ENCODE measurements at places on chromosomes 6 and 20.

DNA sequence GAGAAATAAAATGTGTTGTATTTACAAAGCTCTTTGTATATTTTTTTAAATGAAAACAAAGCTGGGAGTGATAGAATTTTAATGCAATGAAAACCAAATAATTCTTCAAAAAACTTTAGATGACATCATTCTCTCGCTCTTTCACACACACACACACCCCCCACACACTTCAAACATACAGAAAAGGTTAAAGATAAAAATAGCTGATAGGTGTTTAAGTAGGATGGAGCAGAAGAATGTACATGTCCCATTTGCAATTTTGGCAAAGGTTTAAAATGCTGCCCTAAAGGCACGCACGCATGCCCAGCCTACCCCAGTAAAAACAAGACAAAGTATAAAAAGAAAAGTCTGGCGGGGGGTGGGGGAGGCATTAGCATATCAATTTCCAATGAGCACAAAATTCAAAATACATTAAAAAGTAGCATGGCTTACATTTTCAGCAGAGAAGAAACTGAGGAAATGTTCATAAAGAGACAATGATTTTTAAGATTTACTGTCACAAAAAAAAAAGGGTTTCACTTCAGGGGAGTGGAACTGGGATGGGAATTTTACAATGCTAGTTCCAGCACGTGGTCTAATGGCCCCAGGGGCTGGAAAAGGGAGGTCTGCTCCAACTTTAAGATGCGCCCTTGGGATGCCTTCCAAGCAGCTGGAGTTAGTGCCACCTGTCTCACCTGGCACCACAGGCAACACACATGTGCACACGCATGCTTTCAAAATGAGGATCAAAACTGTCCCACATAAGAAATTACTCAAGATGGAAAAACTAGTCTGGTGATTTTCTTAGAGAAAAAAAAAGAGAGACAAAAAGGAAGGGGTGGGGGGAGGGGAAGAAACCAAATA lies 55.1 kb upstream of the NFATC2 start:
- DNase-seq: no peak

DNA sequence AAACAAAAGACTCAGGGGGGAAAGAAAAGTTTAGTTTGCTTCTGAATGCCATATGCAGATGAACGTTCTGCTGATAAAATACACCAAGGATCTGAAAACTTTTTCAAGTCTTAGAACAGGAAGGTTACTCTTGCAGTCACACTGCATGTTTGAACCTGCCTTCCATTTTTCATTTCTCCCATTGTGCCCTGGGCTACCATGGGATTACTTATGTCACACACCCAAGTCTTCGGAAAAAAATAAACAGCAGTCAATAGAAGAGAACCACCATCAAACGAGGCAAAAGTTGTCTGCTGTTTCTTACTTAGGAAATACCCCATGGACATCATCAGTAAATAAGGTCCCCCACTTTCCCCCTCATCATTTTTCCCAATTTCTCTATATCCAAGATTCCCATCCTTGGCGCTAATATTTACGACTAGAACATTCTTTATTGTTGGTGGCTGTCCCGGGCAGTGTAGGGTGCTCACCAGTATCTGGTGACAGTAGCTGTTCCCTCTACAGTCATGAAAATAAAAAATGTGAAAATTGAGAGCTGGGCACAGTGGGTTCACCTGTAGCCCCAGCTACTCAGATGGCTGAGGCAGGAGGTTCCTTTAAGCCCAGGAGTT lies 202.5 kb downstream of the BCAS1 start:
- no peak for DNase-seq

- DNase-seq: no peak
Measured at GRCh38 chr20:63873477-63873971, 8.5 kb downstream of the TPD52L2 start.

- no peak for DNase-seq
Measured at GRCh38 chr6:145561095-145562072, 173.9 kb downstream of the EPM2A start.

DNA sequence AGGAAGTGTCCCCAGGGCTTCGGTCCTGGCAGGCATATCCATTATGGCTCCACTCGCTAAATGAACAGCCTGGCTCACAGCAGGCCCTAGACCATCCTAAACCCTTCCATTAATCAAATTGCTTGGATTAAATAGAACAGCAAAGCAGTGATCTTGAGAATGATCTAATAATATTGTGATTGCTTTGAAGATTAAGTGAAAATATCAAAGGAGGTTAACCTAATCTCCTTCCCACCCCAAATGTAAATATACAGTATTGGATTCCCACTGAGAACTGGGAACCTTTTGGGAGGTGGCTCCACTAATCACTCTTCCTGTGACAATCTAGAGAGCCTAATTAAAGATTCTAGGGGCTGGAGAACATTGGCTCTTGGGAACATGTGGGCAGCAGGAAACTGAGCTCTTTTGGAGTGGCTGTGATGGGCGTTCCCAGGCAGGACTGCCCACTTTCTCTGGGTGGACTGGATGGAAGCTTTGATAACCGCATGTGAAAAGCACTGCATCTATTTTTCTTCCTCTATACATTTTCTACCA lies 68.3 kb upstream of the FRMD1 start:
- no peak for DNase-seq

DNA sequence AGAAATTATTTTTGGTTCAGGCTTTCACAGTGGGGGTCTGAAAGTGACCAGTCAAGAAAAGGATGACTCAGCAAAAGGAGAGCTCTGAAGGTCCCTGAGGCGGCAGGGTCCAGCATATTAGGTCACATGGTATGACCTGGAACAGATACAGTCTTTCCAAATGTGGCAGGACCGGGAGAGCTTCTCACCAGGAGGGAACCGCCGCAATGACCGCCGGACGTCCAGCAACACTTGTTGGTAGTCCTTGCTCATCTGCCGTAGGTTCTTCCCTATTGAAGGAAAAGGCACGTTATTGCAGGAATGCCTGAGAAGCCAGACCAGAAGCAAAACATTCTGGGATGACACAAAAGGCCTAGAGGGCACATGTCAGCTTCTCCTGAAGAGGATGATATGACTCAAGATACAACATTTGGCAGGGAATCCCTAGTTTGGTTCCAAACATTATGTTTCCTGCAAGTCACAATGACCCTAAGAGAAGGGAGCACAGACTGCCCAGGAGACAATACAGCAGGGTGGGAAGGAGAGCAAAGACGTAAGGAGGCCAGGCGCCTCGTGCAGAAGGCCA lies 17.4 kb downstream of the TBC1D20 start:
- no peak for DNase-seq

GRCh38 chr6:38495518-38495917 lies 144.2 kb downstream of the BTBD9 start:
- no peak for DNase-seq

- DNase-seq: no peak
Measured at GRCh38 chr6:165321150-165321549, 11.7 kb upstream of the C6orf118 start.

GRCh38 chr20:16212790-16213189 lies 360.5 kb downstream of the KIF16B start:
- no peak for DNase-seq

GRCh38 chr6:16511040-16511660 lies 250.1 kb downstream of the ATXN1 start:
- no peak for DNase-seq

GRCh38 chr6:17207281-17207680 lies 73.9 kb upstream of the RBM24 start:
- DNase-seq: no peak

DNA sequence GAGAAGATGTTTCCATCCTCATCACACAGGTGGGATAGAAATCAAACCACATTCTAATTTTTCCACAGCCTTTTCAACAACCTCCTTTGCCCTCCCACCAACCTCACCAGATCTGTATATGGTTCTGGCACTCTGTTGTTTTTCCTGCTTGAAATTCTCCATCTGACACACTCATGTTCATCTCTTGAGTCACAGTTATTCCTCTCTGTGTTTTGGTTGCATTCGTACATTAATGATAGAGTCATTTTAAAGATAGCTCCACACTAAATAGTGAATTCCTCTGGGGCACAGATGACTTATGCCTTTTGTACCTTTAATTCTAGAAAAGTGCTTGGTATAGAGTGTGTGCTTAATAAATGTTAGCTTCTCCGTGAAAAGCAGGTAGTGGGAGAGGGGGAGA lies 1.4 kb upstream of the GCLC start:
- no peak for DNase-seq

- no peak for DNase-seq
Measured at GRCh38 chr6:125154761-125155135, 1.2 kb downstream of the TPD52L1 start.

- DNase-seq: no peak
Measured at GRCh38 chr6:17480476-17480875, 87.1 kb downstream of the CAP2 start.

DNA sequence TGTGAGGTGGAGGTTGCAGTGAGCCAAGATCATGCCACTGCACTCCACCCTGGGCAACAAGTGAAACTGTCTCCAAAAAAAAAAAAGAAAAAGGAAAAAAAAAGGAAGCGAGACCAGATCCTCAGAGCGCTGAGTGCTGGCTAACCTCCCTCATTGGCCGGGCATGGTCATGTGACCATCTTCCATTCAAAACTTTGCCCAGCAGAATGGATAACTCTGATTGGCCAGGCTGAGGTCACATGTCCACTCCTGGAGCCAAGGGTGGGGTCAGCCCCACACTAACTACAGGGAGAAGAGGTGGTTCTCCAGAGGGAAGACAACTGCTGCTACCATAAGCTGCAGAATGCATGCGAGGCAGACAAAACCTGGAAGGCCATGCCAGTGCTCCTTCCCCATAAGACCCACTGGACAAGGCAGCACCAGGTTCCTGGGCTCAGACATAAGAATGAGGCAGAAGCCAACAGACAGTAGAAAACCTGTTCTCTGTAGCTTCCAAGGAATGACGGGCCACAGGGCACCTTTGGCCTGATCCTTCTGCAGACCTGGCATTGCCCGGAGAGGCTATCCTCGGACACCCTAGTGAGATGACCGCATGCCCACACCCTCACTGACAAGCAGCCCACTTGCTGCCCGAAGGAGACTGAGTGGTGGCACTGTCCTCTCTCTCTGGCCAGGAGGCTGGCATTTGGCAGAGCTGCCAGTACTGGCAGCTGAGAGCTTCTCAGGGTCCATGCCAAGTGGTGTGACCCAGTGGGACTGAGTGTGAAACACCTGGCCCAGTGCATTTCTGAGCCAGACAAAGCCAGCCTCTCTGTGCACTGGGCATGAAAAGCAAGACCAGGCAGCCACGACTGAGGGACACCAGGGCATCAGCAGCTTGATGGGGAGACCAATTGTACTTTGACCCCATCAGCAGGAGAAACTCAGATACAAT lies 311.9 kb upstream of the SULF2 start:
- DNase-seq: no peak
